ENCODE measurements at places on chromosomes 11 and 22.

DNA sequence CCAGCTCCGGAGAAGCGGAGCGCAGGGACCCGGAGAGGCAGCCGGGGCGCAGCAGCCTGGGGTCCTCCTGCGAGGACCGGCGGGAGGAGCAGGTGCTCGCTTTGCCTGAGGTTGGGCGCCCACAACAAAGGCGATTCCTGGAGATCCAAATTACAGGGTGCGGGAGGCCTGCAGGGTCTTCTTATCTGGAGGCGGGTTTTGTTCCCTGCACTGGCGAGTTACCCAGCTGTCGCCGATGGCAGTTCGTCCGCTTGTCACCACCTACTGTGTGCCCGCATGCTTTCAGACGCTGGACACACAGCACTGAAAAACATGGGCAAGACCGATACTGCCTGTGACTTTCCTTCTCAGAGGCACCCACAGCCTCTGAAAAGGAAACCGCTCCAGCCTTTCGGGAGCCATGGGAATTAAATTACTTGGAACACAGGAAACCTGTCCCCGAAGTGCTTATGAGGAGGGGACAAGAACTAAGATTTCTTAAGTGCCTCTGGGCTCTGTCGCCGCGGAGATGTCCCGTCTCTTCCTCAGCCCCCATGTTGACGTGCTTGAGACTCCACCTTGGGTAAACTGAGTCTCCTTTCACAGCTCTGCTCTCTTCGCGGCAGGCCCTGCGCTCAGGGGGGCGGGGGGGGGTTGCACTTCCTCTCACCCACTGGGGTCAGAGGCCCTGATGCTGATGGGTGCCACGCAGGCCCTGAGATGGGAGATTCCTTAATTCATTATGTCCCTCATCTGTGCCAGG, 1.3 kb upstream of the ZFTA start:
- DNase-seq: no peak

- DNase-seq: no peak
Measured at GRCh38 chr11:95734009-95734572, 55.5 kb downstream of the FAM76B start.

GRCh38 chr22:17878941-17879340, 104.7 kb upstream of the BID start:
- no peak for DNase-seq

DNA sequence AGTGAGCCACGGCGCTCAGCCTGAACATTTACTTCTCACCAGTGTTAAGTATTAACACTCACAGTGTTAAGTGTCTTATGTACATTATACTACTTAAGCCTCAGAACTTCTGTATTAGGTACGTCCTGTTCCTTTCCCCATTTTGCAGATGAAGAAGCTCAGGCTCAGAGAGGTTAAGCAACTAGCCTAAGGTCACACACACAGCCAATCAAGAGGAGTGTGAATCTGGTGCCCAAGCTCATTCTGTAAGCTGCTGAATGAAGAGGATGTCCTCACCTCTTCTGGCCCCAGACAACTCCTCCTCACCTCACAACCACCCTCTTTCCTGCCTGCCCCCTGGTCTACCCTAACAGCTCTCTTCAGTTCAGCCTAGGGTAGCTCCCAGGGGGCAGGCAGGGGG, 29.9 kb downstream of the CREB3L1 start:
- DNase-seq: no peak

- no peak for DNase-seq
Measured at GRCh38 chr11:120928627-120929026, 95.3 kb upstream of the TBCEL start.

Data from MM.1S (cell line).